ENCODE measurements at places on chromosomes 7 and 10.

DNA sequence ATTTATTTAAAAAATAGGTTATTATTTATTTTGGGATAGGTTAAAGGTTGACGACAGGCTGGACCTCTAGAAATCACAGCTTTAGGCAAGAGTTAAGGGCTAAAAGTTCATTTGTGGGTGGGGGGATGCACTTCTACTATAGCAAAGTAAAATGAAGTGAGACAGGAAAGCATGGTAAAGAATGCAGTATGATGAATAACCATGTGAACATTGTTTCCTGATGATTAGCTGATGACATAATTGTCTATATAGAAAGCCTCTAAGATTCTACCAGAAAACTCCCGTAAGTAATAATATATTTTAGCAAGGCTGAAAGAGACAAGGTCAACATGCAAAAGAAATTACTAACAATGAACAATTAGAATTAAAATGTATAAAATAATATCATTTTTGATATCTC is 25.7 kb upstream of the PRSS37 start:
- DNase-seq: no peak

DNA sequence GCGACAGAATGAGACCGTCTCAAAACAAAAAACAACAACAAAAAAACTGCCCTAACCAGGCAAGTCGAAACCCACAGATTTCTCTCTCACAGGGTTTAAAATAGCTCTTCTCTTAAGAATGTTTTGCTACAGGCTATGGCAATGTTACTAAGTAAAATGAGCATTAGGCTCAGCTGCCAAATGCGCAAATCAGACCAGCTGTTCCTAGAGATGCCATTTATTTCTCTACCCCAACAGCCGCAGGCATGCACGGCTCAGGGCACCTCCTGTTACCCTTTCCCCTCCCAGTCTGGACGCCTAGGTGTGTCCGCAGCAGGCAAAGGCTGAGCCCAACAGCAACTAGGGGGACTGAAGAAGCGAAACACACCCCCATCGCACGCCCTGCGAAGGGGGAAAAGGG is 168.3 kb upstream of the MBL2 start:
- no peak for DNase-seq

DNA sequence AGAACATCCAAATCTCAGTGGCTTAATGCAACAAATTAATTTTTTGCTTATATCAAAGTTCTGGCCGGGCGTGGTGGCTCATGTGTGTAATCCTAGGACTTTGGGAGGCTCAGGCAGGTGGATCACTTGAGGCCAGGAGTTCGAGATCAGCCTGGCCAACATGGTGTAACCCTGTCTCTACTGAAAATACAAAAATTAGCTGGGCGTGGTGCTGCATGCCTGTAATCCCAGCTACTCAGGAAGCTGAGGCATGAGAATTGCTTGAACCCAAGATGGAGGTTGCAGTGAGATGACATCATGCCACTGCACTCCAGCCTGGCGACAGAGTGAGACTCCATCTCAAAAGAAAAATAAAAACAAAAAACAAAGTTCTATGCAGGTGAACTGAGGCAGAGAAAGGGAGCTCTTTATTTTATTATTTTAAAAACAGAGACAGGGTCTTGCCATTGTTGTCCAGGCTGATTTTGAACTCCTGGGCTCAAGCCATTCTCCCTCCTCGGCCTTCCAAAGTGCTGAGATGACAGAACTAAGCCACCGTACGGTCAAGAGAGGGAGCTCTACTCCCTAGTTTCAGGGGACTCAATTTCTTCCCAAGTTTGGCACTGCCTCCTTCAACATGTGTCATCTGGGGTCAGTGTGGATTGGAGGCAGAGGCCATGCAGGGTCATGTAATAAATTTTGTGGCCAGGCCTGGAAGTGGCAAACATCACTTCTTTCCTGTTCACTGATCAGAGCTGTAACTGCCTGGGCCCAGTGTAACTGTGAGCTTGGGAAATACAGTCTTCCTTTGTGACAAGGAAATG is 2.4 kb downstream of the ADCK2 start:
- no peak for DNase-seq

DNA sequence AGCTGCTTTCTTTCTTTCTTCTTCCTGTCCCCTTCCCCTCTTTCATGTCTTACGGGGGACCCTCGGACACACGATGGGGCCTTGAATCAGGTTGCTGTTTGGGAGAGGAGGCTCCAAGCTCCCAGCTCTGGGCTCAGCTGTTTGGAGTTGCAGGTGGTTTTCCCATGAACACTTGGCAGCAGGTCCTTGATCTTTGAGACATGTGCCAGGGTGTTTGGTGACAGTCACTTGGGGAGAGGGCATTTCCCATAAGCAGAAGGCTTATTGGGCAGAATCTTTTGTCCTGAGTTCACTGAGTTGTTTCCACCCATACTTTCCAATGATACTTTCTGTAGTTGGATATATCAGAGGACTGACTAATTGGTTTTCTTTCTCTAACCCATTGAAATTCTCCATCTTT is 104.7 kb upstream of the SH2B2 start:
- DNase-seq: no peak

DNA sequence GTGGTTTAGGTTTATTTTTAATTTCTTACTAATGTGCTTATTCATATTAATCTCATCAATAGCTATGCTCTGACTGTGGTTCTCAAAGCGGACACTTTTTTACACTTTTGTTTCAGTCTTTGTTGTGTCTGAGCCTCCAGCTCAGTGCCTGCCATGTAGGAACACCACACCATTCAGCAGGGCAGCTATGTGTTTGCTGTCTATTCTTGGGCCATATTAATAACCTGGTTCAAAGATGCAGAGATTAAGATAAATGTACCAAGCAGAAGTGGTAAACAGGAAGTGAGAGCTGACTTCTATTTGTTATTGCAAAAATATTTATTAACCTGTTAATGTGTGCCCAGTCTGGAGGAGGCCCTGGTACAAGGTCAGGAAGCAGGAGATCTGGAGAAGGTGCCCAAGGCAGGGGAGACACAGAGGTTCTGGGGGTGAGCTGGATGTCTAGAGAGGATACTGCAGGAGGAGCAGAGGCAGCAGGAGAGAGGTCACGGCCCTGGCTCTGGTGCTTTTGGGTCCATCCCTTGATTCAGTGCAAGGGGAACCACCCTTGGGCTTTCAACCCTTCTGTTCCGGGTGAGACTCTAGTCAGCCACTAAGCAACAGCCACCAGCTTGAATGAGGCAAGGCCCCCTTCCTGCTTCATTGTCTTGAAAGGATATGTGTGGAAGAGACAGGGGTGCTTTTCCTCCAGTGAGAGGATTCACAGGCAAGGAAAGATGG is 1.9 kb downstream of the TBXAS1 start:
- no peak for DNase-seq

- DNase-seq: no peak
Measured at GRCh38 chr10:132463333-132464255, 66.6 kb downstream of the PWWP2B start.

DNA sequence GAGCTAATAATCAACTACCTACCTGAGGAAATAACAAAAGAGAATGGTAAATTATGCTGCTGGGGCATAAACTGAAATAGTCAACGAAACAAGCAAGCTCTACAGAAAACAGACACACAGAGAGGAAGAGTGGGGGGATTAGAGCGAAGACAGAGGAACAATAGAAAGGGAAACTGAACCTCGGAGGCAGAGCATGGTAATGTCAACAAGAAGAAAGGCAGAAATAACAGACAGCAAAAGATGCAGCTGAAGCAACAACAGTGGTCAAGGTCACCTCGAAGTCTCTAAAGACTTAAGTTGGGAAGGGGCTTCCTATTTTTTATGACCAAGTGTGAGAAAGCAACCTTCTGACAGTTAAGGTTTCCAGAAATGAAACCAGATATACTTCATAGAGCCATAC is 177.0 kb downstream of the ZNF438 start:
- no peak for DNase-seq

- DNase-seq: no peak
Measured at GRCh38 chr7:93902777-93903423, 3.5 kb upstream of the GNGT1 start.
